ENCODE measurements at places on chromosomes 3 and 15.

- DNase-seq, result no peak
- H3K36me3 ChIP-seq, result no peaks in the 10 kb centered on the region
- peaks cover 9% of the 10 kb centered on the region for H3K4me1 ChIP-seq
Measured at GRCh38 chr3:60742606-60743145, 508.6 kb downstream of the FHIT start.

- H3K27ac ChIP-seq, result peak overlapping the region; percentile 65
- H3K27me3 ChIP-seq, result no peaks in the 10 kb centered on the region
- DNase-seq, result no peak
- peaks cover 7% of the 10 kb centered on the region for H3K36me3 ChIP-seq
Measured at GRCh38 chr15:50652671-50653070, 33.9 kb downstream of the TRPM7 start.

DNA sequence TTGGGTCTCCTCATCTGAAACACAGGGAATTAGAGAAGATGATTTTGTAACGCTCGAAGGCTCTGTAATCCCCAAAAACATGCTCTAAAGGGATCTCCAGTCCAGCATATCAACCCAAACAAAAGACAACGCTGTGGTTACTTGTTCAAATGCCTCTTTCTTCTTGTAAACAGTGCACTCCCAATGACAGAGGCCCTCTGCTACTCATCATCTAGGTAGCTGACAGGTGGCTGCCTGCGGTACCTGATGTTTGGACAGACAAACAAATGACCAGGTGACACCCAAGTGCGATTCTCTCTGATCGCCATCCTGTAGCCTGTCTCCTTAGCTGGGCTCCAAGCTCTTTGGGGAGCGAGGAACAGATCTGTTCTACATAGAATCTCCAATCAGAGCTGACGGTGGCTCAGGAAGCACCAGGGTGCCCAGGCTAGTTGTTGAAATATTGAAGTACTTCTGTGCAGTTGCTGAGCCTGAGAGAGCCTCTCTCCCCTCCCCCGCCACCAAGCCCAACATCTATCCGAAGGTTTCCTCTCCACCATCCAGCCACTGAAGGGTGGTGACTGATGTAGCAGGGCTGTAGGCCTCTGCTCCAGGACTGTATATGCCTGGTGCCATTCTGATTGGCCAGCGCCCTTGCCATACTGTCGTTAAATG is 238.7 kb downstream of the XXYLT1 start:
- no peak for DNase-seq
- H3K27ac ChIP-seq, result no peak overlapping the region
- no peaks in the 10 kb centered on the region for H3K27me3 ChIP-seq
- peaks cover 5% of the 10 kb centered on the region for H3K4me1 ChIP-seq

GRCh38 chr15:81373775-81374395 is at the start of gene TMC3:
TSS of gene TMC3 (minus strand) at chr15:81374213. CDS start at chr15:81374077, 136 bp downstream.
- no peaks in the 10 kb centered on the region for H3K4me1 ChIP-seq
- no peaks in the 10 kb centered on the region for H3K36me3 ChIP-seq
- H3K27me3 ChIP-seq, result no peaks in the 10 kb centered on the region
- H3K27ac ChIP-seq, result no peak within 1 kb of the TSS
- DNase-seq, result no peak

DNA sequence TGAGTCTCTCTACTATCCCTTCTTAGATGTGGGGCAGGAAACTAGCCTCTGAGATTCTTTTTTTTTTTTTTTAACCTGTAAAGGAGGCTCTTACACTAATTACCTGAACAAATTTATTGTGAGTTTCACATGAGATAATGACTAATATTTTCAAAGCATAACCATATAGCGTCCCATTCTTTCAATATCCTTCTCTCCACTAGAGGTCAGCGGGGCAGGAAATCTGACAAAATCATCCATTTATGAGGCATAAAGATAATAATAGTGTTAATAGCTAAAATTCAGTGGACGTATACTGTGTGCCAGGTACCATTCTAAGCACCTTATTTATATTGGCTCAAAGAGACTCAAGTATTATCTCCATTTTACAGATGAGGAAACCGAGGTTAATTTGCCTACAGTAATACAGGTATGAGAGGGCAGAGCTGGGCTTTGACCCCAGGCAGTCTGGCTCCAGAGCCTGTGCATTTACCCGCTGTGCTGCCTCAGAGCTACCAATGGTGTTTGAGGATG is 16.3 kb upstream of the SMAD6 start:
- no peak for DNase-seq
- H3K27me3 ChIP-seq, result no peaks in the 10 kb centered on the region
- peaks cover 14% of the 10 kb centered on the region for H3K36me3 ChIP-seq
- H3K27ac ChIP-seq, result no peak overlapping the region
- peaks cover 16% of the 10 kb centered on the region for H3K4me1 ChIP-seq
